HFFc6 (cell line): ENCODE measurements at places on chromosomes 11 and 22.

- DNase-seq = no peak
These were observed 219.0 kb upstream of the ZBED5 start for GRCh38 chr11:11076879-11077278.

- DNase-seq = no peak
These were observed 5.5 kb upstream of the SYT9 start for GRCh38 chr11:7246179-7246578.

- no peak for DNase-seq
These were observed 8.8 kb upstream of the KLHL35 start for GRCh38 chr11:75441804-75442132.

DNA sequence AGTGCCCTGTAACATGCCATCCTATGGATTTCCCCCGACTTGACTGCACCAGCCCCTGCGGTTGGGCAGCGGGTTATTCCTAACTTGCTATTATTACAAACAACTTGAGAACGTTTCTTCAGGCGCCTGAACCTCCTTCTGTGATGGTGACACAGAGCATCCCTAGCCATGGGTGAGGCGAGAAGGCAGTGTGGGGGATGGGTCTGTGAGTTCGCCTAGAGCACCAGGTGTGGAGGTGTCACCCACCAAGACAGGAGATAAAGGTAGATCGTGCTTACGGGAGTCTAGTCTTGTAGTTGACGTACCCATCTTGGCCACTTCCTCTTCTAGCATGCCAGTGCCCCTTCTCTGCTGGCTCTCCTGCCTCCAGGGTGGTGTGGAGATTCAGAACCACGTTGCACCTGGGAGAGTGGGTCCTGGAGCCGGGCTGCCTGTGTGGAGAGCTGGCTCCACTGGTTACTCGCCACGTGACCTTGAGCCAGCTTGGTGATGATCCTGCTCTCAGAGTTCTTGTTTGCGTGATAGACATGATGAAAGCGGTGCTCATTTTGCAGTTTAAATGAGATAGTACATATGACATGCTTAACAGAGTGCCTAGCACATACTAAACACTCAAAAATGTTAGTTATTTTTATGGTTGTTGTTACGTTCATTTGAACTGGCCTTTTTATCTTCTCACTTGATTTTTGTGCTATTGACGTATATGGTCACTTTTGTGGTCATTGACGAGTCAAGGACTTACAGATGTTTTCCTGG, 37.8 kb downstream of the TBC1D22A start:
- no peak for DNase-seq

DNA sequence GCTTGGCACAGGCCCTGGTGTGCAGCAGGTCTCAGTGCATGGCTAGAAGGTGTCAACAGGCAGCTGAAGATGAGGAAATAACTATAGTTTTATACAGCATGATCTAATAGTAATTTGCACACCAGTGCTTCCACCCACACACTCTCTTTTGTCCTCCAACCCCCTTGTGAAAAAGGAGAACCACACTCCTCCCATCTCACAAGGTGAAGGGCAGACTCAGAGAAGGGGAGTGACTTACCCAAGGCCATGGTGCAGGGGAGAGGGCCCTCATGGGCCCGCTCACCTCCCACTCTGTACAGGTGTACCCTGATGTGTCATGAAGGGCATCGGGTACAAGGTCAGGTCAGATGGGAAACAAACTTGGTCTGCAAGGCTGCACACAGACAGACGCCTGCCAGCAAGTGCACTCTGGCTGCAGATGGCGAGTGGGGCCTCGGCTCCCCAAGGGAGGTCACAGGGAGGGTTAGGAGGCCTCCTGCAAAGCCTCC, 53.4 kb downstream of the DGCR2 start:
- DNase-seq = no peak

- no peak for DNase-seq
These were observed 5.5 kb downstream of the NTM start for GRCh38 chr11:131375915-131376314.

- DNase-seq = no peak
These were observed 9.6 kb downstream of the NEAT1 start for GRCh38 chr11:65432100-65432650.

GRCh38 chr11:61023086-61023965, 51.8 kb downstream of the CD6 start:
- no peak for DNase-seq

- DNase-seq = peak; percentile 55
These were observed 24.6 kb upstream of the ACER3 start for GRCh38 chr11:76835928-76836612.

DNA sequence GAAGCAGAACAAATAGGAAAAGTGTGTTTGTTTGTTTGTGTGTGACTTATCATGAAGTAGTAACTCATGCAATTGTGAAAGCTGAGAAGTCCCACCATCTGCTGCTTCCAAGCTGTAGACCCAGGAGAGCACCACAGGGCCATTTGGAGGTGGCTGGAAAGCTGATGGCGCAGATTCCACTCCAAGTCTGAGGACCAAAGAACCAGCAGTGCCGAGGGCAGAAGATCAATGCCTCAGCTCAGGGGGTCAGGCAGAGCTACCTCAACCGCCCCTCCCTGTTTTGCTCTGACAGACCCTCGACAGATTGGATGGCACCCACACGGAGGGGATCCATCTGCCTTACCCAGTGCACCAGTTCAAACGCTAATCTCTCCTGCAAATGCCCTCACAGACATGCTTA, 896.2 kb downstream of the BRD1 start:
- no peak for DNase-seq

DNA sequence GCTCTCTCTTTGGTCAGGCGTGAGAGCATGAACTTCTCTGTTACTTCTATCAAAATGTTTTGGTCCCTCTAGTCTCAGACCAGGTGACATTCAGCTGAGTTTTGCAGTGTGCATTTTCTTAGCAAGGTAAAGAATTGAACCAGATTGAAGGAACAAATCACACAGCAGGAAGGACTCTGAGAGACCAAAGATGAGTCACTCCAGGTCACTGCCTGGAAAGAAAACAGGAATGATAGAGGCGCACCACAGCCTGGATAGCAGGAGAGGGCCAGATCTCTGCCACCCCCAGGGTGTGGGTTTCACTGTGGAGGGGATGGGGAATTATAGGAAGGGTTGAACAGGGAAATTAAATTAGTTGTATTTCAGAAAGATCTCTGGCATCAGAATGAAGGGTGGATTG, 788.3 kb downstream of the NTM start:
- no peak for DNase-seq

DNA sequence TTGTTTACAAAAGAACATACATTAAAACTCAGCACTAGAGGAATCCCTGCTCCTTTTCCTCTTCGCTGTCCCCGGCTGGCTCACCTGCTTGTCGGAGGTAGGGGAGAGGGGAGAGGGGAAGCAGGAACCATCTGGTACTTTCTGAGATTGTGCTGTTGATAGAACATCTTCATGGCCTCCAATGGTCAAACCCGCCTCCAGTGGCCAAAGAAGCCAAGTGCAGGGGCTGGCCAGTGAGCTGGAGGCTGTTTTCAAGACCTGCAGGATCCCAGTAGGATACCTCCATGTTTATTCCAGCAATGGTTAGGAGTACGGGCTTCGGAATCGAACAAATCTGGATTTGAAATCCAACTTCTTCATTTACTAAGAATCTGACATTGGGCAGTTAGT, 92.6 kb downstream of the PKNOX2 start:
- DNase-seq = no peak

DNA sequence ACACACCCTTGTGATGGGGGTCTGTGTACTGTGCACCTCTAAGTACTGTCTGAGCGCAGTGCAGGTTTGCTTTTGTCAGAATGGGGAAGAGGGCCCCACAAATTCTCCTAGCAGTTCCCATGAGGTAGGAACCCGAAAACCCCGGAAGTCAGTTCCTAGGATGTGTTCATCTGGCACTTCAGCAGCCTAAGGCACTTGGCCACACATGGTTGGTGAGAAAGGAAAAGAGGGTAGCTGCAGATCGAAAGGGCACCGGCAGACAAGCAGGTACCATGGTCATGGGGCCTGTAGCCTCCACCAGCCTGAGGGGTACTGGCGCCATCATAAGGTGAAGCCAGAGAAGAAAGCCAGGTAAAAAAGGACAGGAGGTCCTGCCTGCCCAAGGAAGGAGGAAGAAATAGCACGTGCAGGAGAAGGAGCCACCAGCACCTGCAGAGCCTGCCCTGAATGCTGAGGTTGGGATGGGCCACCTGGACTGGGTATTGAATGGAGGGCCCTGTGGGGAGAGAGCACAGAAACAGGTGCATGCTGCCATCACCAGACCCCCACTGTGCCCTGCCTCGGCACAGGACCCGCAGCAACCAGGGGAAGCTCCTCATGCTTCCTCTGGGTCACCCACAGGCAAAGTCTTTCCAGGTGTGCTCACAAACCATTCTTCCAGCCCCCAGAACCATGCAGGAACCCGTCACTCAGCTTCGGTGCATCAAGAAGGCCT, 8.1 kb upstream of the CASTOR1 start:
- DNase-seq = no peak

DNA sequence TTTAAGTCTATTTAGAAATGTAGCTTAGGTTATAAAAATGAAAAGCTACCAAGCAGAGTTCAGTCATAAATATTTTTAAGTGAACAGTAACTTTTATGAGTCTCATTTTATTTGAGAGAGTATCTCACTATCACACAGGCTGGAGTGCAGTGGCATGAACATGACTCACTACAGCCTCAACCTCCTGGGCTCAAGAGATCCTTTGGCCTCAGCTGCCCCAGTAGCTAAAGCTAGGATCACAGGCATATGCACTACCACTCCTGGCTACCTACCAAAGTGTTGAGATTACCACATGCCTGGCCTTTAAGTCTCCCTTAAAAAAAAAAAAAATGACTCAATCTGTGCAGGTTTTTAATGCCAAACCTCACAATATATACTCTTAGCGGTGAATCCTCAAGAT, 34.7 kb upstream of the CLNS1A start:
- peak; percentile 96 for DNase-seq

- no peak for DNase-seq
These were observed 24.8 kb downstream of the TPST2 start for GRCh38 chr22:26565181-26565580.

GRCh38 chr22:22033803-22034468, 51.3 kb upstream of the TOP3B start:
- no peak for DNase-seq

GRCh38 chr11:78741741-78742140, 167.1 kb upstream of the NARS2 start:
- no peak for DNase-seq
